ENCODE measurements at places on chromosomes 12 and 14.

- DNase-seq, result peak; percentile 88
Observed at GRCh38 chr12:47032644-47033043, 46.8 kb upstream of the PCED1B start.

GRCh38 chr12:79934281-79935020 lies 446 bp downstream of the PPP1R12A start:
- peak; percentile 75 for DNase-seq

DNA sequence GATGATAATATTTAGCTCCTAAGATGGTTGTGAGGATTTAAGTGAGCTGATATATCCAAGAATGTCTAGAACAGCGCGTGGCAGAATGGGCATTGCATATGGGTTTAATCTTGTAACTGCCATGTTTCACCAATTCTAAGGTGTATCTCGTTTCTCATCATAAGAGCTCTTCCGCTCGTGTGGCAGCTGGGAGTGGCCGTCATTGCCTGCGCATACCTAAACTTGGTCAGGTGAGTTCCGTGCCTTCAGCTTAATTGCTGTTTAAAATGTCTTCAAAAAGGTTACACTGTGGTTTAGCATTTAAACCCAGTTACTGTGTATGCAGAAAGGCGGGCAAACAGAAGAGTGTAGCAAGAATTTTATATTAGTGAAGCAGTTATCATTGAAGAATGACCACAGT lies 4.5 kb upstream of the AQP2 start:
- DNase-seq, result no peak

- peak; percentile 35 for DNase-seq
Observed at GRCh38 chr14:65131301-65131701, 29.0 kb upstream of the MAX start.

DNA sequence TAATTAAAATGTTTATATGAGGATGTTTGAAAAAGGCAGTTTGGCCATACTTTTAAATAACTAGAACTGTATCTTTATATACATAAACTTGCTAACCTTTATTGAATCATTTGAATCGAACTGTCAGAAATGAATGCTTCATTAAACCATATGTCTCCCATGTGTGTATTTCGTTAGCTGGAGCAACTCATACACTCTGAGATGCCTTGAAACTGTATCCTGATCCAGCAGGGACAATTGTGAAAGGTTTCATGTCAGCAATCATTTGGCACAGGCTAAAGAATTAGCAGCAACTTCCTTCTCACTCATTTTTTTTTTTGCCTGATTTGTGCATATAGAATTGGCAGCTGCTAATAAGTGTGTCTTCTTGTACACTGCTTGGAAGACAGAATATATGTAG lies 109.9 kb downstream of the NAV3 start:
- DNase-seq, result peak; percentile 37

GRCh38 chr12:109997393-109997792 lies 1.2 kb upstream of the GIT2 start:
- DNase-seq, result no peak

All from umbilical cord (tissue), 2 donors.